ENCODE measurements at places on chromosomes 12 and 14. TPM values are rescaled to one million over a fixed set of nuclear protein-coding genes. Genes with fewer than 3 reads are reported as not detected.

The PAX9 gene
- not detected for total RNA-seq

GRCh38 chr12:92673756-92674155 is 29.0 kb upstream of the PLEKHG7 start:
- H3K27me3 ChIP-seq, result peaks cover under 1% of the 10 kb centered on the region
- H3K4me3 ChIP-seq, result no peak overlapping the region
- no peak overlapping the region for H3K27ac ChIP-seq
- no peaks in the 10 kb centered on the region for H3K36me3 ChIP-seq

DNA sequence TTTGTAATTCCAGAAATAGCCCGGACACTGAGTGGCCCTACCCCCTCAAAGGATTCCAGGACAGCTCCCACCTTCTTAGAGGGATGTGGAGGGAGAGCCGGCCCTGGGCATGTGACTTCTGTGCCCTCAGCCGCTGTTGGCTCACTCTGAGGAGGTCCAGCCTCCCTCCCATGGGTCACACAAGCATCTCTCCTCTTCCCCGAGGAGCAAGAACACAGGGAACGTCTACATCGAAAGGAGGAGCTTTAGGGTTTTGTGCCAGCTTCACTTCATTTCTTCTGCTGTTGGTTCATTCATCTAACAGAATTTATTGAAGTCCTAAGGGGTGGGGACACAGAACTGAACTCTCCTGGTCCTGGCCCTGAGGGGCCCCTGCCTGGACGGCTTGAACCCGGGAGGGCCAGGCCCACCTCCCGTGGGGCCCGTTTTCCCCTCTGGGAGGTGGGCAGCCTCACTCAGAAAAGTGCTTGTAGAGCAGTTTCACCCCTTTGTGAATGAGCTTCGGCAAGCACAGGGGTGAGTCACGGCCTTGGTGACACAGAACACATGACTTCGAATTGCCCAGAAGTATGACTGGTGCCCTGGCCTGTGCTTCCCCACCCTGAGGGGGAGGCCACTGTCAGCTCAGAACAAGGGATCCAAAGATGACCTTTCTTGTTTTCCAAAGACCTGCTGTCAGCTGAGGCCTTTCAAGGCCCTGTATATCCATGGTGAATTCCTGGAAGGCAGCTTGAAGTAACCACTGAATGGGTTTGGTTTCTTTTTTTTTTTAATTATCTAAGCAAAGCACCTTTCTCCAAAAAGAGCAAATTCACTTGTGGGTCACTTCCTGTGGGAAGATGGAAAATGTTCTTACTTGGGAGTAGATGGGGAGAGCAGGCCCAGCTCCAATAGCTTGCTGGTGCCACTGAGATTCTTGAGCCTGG is 39.2 kb downstream of the NFKBIA start:
- H3K27ac ChIP-seq, result peak overlapping the region; percentile 52
- DNase-seq, result peak; percentile 59
- H3K4me3 ChIP-seq, result no peak overlapping the region
- H3K27me3 ChIP-seq, result no peaks in the 10 kb centered on the region
- no peaks in the 10 kb centered on the region for H3K36me3 ChIP-seq

GRCh38 chr14:96482986-96483385 is 19.2 kb upstream of the PAPOLA start:
- no peak overlapping the region for H3K27ac ChIP-seq
- no peak for DNase-seq
- no peaks in the 10 kb centered on the region for H3K4me1 ChIP-seq

- no peaks in the 10 kb centered on the region for H3K4me1 ChIP-seq
- H3K27me3 ChIP-seq, result peaks cover 16% of the 10 kb centered on the region
- DNase-seq, result no peak
Measured at GRCh38 chr12:75890141-75890540, 141.4 kb downstream of the PHLDA1 start.

GRCh38 chr12:7304456-7304855 is 584 bp downstream of the ACSM4 start:
- no peak for DNase-seq
- no peak overlapping the region for H3K4me3 ChIP-seq
- no peaks in the 10 kb centered on the region for H3K36me3 ChIP-seq
- H3K4me1 ChIP-seq, result no peaks in the 10 kb centered on the region

DNA sequence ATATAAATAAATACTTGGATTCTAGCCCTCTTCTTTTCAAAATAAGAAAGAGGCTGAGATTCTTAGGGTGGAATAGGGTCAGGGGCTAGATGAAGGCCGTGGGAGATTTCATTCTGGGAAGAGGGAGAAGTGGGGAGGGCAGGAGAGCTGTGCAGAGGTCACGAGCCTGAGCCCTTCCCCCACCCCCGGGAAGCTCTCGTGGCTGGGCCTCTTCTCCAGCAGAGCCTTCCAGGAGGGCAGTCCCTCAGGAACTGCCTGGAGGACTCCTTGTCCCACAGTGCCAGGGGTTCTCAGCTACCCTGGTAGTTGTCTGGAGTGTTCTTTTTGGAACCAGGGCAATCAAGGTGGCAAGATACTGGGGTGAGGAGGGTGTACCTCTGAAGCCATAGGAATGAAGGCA is 94.0 kb downstream of the ESR2 start:
- H3K36me3 ChIP-seq, result peaks cover 35% of the 10 kb centered on the region
- no peak overlapping the region for H3K27ac ChIP-seq
- H3K4me3 ChIP-seq, result no peak overlapping the region
- H3K4me1 ChIP-seq, result peaks cover 5% of the 10 kb centered on the region

Measured in activated CD8-positive, alpha-beta T cell treated with anti-CD3 and anti-CD28 coated beads, Interleukin-2, amount 10 ng/mL, durations not matched to agents 7 days and 5 days (primary cell).